ENCODE measurements at places on chromosomes 7 and 10.
A peak's percentile ranks its signal among the peaks of the same experiment; 100 is the strongest.

- peak; percentile 60 for DNase-seq
Measured at GRCh38 chr10:29734962-29735627, 100.3 kb upstream of the SVIL start.

GRCh38 chr10:69096045-69096444 is 8.1 kb downstream of the SRGN start:
- DNase-seq = no peak

- DNase-seq = peak; percentile 91
Measured at GRCh38 chr7:139095194-139095659, 14.3 kb downstream of the ZC3HAV1 start.

DNA sequence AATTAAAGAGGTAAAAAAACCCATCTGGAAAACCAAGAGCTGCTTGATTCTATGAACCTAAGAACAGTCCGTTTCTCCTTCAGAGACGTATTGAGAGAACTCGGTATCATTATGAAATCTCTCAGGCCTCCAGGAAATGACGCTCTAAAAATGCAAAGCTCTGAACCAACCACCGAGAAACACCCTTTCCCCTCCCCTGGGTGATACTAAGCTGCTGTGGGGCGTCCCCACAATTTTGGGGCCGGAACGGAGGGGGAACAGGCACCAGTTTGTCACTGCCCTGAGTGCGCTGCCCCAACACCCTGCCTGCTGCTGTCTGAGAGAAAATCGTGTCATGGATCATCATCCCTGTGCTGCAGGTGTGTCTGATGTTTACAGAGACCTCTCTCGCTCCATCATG is 509.5 kb downstream of the DNAJB6 start:
- no peak for DNase-seq

DNA sequence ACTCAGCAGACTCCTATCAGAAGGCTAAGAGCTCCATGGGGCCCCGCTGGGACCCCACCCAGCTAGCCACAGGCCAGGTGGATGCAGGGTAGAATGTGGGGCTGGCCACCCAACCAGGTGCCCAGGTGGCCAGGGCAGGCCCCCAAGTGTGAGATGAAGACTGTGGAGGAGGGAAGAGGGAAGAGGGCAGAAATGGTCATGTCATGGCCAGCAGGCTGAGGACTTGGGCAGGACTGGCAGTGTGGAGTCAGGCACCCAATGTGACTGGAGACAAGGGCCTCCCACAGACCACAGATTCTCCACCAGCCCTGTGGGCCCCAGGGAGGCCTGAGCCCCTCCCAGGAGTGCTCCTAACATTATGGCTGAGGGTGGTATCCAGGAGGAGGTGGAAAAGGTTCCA is 141.6 kb downstream of the TNS3 start:
- DNase-seq = no peak

DNA sequence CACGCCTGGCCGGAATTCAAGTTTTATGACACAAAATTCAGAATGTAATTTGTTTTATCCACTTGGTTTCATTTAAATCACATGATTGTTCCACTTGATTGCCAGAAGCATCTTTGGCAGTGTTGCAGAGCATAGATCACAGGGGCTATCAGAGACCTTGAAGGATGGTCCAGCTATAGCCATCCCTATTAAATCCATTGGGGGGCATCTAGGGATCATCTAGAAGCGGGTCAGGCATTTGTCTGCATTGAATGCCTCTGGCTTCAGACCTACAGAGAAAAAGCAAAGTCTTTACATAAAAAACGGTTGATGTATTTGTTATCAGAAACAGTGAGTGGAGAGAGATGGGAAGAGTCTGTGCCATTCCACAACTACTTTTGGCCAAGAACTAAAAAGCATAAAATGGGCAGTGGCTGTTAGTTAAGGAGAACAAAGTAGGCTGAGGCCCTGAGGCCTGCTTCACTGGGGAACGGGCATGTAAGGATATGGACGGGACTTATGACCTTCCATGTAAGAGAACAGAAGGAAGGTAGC is 146.3 kb downstream of the NXPH1 start:
- DNase-seq = no peak

DNA sequence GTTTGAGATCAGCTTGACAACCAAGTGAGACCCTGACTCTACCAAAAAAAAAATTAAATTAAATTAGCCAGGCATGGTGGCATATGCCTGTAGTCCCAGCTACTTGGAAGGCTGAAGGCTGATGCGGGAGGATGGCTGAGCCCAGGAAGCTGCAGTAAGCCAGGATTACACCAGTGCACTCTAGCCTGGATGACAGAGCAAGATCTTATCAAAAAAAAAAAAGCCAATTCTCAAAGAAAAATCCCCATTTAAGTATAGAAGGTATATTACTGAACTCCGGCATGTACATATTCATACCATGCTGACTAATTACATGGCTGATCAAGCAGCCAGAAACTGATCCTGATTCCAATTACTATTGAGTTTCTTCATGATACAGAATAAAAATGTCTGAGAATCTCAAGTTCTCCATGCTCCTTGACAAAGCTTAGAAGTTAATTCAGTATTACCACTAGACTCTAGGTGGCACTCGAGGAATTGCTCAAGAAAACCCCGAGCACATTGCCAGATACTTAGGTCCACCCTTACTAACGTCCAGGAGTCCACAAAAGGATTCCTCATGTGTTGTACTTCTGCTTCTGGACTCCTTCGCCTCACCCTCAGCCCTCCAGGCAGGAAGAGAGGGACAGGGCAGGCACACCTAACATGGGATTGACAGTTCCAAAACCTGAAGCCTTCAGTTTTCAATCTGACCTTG is 148.9 kb downstream of the PARD3 start:
- no peak for DNase-seq

DNA sequence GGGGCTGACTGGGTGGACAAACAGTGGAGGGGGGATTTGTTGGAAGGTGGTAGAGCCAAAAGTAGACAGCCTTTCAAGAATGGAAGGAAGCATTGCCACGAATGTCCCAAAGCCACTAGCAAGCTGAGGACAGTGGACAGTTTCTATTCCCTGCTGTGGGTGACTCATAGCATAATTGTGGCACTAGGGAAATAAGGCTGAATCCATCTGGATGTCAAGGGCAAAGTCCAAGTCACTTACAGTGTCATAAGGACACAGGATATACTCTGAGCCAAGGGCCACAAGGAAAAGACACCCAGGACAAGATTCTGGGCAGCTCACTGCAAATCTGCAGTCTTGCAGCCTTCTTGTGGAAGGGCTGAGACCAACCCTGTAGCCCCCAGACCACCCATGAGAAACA is 79.7 kb downstream of the FRMPD2 start:
- DNase-seq = no peak
